ENCODE measurements at places on chromosomes 2 and 18.

- DNase-seq, result no peak
Observed at GRCh38 chr2:37984589-37984988, 59.5 kb downstream of the RMDN2 start.

DNA sequence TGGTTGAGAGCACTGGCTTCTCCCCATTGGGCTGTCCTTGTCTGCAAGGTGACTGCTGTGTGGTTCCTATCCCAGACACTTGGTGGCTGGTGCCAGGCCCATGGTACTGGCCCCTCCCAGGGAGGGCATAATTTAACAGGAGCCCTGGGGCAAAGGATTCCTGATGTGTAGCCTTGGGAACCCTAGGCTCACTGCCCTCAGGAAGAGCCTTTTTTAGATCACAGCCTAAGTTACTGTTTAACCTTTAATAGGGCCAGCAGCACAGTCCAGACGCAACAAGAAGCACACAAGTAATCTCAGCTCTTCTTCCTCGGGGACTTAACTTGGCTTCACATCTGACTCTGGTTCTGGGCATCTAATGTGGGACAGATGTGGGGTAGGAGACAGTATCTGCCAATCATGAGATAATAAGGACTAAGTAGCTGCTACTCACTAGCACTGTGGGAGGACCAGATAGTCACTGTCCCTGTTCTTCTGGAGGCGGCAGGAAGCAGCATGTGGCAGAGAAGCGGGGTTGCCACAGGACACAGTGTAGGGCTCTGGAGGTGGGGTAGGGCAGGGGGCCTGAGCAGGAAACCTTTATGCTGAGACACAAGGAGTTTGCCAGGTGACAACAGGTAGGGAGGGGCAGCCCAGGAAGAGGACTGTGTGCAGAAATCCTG is 136.3 kb downstream of the TMEM17 start:
- no peak for DNase-seq

DNA sequence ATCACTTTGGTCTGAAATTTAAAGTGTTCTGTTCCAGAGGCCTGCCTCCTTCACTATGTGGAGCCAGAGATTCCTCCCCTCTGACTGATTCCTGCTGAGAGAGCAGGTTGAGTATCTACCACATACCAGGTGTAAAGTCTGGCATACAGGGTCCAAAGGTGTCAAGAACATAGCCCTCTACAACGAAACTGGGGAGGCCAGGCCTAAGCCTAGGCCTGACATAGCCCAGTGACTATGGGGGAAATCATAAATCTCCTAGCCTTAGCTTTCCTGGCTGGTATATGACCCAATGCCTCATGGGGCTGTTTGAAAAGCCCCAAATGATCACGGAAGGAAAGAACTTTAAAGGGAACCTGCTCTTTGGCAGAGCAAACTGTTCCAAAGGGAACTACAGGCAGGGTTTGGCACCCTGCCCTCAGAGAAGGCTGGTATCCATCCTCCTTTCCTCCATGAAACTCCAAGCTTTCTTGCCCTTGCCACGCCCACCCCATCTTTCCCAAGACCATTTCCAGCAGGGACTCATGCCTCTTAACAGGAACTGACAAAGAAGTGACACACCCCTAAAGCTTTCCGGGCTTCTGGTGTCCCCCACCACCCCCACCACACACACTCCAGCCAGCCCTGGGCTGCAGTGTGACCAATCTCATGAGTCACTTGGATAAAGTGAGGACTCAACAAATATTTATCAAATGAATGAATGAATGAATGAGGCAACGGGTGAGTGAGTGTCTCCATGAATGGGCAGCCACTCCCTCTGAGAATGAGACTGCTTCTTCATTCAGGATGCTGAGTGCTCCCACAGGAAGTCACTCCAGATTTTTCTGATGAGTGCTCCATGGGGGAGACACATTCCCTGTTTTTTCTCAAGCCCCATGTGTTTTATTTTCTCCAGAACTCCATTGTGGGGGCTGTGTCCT is 114.5 kb upstream of the STPG4 start:
- DNase-seq, result no peak

GRCh38 chr2:67240507-67240906 is 156.6 kb upstream of the ETAA1 start:
- no peak for DNase-seq

DNA sequence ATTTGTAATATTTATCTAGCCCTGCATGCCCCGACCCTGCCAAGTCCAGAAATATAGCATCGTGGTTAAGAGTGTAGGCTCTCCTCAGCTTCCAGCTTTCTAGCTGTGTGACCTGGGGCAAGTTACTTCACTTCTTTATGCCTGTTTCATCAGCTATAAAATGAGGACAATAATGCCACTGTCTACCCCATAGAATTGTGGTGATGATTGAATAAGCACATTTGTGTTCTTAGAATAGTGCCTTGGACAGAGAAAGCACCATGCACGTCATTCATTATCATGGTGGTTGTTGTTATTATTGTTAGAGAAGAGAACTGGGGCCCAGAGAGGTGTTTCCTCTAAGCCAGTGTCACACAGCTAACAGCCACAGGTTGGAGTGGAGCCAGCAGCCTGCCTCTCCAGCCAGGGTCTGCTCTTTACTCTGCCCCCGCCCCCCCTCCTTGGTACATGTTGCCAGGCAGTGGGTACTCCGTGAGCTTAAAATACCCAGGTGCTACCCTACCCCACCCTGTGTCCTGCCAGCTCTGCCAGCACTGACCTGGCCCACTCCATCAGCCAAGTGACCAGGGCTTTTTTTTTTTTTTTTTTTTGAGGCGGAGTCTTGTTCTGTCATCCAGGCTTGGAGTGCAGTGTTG is 202.1 kb downstream of the CTIF start:
- DNase-seq, result no peak

- DNase-seq, result no peak
Observed at GRCh38 chr2:219967247-219968245, 340.1 kb downstream of the SLC4A3 start.
